ENCODE measurements at places on chromosomes 11 and 22.
A peak's percentile ranks its signal among the peaks of the same experiment; 100 is the strongest.

GRCh38 chr11:101456812-101457211, 127.0 kb downstream of the TRPC6 start:
- DNase-seq: peak; percentile 16

DNA sequence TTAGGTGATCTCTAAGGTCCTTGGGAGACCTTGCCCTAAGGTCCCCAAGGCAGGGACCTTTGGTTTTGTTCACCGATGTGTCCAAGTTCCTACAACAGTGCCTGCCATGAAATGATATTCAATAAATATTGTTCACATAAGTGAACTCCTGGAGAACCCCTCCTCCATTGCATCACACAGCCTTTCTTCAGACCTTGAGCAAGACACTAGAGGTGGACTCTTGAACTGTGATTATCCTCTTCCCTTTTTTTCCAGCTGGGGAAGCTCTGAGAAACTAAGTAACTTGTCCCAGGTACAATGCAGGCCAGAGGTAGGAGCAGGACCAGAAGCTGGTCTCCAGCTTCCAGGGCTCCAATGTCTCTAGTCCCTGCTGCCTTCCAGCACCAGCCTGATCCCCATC, 76.6 kb upstream of the LMO1 start:
- DNase-seq: no peak

DNA sequence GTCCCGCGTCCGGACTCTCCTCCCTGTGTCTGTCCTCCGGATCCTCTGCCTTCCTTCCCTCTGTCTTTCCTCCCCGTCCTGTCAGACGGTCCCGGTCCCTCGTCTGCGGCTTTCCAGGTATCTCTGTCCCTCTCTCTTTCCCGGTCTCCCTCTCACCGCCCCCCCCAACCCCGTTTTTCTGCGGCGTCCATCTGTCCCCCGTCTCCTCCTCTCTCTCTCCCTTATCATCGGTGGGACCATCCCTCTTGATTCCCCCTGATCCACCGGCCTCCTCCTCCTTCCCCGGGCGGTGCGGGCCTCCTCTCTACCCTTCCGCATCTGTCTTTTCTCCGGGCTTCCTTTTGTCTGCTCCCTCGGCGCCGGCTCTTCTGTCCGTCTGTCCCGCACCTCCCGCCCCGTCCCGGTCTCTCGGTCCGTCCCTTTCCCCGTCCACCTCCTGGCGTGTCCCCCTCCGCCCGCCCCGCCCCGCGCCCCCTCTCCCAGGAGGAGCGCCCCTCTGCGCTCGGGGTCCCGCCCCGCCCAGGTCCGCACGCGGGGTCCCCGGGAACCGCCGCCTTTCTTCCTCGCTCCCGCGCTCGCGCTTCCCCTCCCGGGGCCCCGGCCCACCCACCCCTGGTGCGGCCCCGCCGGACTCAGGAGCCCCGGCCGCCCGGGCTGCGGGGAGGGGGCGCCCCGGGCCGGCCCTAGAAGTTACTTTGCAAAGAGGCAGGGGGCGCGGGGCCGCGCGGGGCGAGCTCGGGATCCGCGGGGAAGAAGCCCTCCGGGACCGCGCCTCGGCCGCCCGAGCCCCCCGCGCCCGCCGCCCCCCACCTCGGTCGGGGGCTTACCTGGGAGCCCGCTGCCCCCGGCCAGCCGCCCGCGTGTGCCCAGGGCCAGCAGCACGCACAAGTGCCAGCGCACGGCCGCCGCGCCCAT, 568 bp downstream of the SCUBE1 start:
- no peak for DNase-seq

GRCh38 chr22:43745783-43746356, 66.2 kb downstream of the EFCAB6 start:
- no peak for DNase-seq

All from MM.1S (cell line).